Omental fat pad (tissue), 4 donors: ENCODE measurements at places on chromosomes 12 and 14.

GRCh38 chr12:752695-753610, 574 bp downstream of the WNK1 start:
- DNase-seq: no peak

DNA sequence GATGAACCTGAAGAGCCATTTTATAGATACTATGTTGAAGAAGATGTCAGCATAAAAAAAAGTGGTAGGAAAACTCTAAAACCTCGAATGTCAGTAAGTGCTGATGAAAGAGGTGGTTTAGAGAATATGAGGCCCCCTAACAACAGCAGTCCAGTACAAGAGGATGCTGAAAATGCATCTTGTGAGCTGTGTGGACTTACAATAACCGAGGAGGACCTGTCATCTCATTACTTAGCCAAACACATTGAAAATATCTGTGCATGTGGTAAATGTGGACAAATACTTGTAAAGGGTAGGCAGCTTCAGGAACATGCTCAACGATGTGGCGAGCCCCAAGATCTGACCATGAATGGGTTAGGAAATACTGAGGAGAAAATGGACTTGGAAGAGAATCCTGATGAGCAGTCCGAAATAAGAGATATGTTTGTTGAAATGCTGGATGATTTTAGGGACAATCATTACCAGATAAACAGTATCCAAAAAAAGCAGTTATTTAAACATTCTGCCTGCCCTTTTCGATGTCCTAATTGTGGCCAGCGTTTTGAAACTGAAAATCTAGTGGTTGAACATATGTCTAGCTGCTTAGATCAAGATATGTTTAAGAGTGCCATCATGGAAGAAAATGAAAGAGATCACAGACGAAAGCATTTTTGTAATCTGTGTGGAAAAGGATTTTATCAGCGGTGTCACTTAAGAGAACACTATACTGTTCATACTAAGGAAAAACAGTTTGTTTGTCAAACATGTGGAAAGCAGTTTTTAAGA, 17.8 kb upstream of the HSPA2 start:
- no peak for DNase-seq

- no peak for DNase-seq
Measured at GRCh38 chr12:94001691-94002090, 146.7 kb upstream of the PLXNC1 start.

- no peak for DNase-seq
Measured at GRCh38 chr12:57868851-57869268, 22.3 kb upstream of the CTDSP2 start.

GRCh38 chr14:37669242-37669641, 73.8 kb downstream of the TTC6 start:
- DNase-seq: no peak

DNA sequence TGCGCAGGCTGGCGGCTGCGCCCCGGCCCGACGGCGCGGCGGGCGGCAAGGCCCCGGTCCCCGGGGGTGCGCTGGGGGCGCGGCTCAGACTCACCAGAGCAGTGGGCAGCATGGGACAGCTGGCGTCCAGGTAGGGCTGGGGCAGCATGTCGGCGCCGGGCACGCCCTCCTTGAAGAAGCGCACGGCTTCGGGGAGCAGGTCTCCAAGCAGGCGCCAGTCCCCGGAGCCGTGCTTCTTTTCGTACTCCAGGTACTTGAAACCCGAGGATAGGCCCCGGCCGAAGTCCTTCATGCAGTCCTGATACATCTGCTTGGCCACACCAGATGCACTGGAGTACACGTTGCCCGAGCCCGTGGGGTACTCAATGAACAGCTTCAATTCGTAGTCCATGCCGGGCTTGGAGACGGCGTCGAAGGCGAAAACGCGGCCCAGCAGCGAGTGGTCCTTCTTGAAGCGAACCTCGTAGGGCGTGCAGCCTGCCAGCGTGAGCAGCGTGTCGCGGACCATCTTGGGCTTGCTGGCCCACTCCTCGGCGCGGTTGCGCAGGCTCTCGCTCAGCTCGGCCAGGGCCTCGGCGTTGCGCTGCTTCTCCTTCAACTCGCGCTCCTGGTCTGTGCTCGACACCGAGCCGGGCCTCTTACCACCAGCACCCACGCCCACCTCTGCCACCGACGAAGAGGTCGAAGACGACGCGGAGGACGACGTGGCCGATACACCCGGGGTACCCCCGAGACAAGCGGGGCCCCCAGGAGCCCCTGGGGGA, 2.2 kb downstream of the IRF2BPL start:
- DNase-seq: no peak
